ENCODE measurements at places on chromosomes 13 and 19. TPM values are rescaled to one million over a fixed set of nuclear protein-coding genes. Genes with fewer than 3 reads are reported as not detected.

DNA sequence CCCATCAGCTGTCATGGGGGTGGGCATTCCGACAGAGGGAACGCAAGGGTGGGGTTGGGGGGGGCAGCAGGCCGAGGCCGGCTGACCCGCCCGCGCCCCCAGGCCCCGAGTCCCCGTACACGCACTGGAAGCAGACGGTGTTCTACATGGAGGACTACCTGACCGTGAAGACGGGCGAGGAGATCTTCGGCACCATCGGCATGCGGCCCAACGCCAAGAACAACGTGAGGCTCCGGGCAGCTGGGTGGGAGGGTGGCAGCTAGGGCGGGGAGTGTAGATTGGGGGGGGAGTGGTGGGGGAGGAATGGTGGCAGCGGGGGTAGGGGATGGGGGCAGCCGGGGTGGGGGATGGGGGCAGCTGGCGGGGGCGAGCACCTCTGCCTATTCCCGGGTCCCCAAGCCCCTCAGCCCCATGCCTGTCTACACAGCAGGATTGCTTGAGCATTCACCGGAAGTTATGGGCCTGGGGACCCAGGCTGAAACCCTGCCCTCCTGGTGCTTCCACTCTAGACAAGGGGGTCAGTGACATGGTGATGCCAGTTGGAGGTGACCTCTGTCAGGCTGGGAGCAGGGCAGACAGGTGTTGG, 2.8 kb upstream of the ADM5 start:
- H3K27me3 ChIP-seq = peaks cover 1% of the 10 kb centered on the region
- no peak for DNase-seq
- H3K4me1 ChIP-seq = peaks cover 17% of the 10 kb centered on the region
- no peak overlapping the region for H3K27ac ChIP-seq
- no peak overlapping the region for H3K4me3 ChIP-seq

GRCh38 chr19:3931041-3931440, 1.8 kb upstream of the NMRK2 start:
- H3K27ac ChIP-seq = no peak overlapping the region
- DNase-seq = no peak
- H3K4me1 ChIP-seq = no peaks in the 10 kb centered on the region
- H3K27me3 ChIP-seq = peaks cover 2% of the 10 kb centered on the region

DNA sequence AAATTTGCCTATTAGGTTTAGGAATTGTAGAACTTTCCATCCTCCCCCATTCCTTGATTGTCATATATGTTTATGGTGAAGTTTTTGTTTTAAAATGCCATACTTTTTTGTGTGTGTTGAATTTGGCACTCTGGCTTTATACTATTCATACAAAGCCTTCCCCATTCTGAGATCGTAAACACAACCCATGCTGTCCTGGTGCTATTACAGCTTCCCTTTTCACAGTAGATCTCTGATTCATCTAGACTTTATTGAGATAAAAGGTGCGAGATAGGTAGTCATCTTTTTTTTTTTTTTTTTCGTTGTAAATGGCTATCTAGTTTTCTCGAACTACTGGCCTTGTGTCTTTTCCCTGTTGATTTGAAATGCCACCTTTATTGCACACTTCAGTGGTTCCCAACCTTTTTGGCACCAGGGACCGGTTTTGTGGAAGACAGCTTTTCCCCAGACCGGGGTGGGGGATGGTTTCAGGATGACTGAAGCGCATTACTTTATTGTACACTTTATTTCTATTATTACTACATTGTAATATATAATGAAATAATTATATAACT, 94.6 kb downstream of the LRCH1 start:
- no peak overlapping the region for H3K27ac ChIP-seq
- no peak overlapping the region for H3K4me3 ChIP-seq
- no peak for DNase-seq
- H3K27me3 ChIP-seq = no peaks in the 10 kb centered on the region
- no peaks in the 10 kb centered on the region for H3K36me3 ChIP-seq

GRCh38 chr19:917323-918151, at the start of gene KISS1R:
KISS1R (plus strand) TSS chr19:917333; CDS start chr19:917503, 170 bp downstream.
- H3K4me3 ChIP-seq = no peak within 1 kb of the TSS
- peaks cover 56% of the 10 kb centered on the region for H3K4me1 ChIP-seq
- no peaks in the 10 kb centered on the region for H3K27me3 ChIP-seq
- DNase-seq = no peak

DNA sequence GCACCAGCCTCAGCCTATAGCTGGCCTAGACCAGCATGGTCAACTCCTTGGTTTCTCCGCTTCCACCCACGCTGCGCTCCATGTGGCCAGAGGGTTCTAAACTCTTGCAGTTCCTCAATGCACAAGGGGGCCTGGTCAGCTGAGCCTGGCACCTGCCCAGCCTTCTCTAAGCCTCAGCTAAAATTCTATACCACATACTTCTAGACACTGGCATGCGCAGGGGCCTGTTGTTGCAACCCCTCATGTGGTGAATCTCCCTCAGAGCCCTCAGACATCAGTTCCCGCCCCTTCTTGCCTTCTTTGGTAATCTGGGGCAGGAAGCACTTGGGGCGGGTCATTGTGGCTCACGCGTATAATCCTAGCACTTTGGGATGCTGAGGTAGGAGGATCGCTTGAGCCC, 19.7 kb upstream of the LDLR start:
- DNase-seq = no peak
- no peaks in the 10 kb centered on the region for H3K36me3 ChIP-seq
- no peaks in the 10 kb centered on the region for H3K27me3 ChIP-seq

DNA sequence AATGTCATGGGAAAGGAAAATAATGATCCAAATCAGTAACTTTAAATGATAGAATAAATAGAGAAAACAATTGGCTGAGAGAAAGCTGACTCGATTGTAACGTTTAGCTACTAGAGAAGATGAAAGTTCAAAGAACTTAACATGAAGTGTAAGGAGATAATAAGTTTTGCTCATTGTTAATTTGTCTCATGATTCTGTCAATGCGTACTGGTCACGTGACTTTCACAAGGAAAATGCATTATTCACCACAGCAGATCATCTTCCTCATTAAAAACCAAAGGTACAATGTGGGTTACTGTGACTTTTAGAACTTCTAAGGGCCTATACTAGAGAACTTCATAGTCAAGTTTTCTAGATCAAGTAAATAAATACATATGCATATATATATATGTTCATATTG, 1207.2 kb downstream of the EFNB2 start:
- DNase-seq = no peak
- no peaks in the 10 kb centered on the region for H3K27me3 ChIP-seq
- H3K27ac ChIP-seq = no peak overlapping the region
- H3K4me1 ChIP-seq = no peaks in the 10 kb centered on the region

- H3K27me3 ChIP-seq = no peaks in the 10 kb centered on the region
- H3K4me1 ChIP-seq = no peaks in the 10 kb centered on the region
- H3K4me3 ChIP-seq = no peak overlapping the region
- H3K27ac ChIP-seq = no peak overlapping the region
Measured at GRCh38 chr13:32334671-32335070, 19.4 kb downstream of the BRCA2 start.

GRCh38 chr13:28093881-28094280, 6.5 kb downstream of the FLT3 start:
- H3K36me3 ChIP-seq = no peaks in the 10 kb centered on the region
- DNase-seq = no peak
- no peak overlapping the region for H3K4me3 ChIP-seq
- no peaks in the 10 kb centered on the region for H3K4me1 ChIP-seq
- H3K27ac ChIP-seq = no peak overlapping the region
- peaks cover 22% of the 10 kb centered on the region for H3K27me3 ChIP-seq

GRCh38 chr13:28251466-28251865, 113.1 kb downstream of the PAN3 start:
- H3K36me3 ChIP-seq = peaks cover 10% of the 10 kb centered on the region
- H3K27me3 ChIP-seq = no peaks in the 10 kb centered on the region
- no peak overlapping the region for H3K27ac ChIP-seq
- no peak for DNase-seq

DNA sequence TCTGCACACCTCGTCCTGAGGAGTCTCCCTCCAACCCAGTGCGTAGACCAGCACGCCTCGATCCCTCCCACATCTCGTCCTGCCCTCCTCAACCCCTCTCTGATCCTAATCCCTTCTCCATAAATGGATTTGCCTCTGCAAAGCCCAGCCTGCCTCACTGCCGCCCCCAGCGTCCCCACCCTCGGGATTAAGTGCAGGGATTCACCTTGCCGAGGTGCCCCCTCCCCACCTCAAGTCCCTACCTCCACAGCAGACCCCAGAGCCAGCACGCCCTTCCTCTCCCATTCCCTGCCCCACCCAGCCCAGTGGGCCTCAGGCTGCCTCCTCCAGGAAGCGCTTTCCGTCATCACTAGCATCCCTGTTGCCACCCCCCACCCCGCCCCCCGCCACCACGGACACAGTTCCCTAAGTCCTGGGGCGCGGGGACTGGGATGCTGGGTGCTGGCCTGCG, 4.0 kb downstream of the KLF16 start:
- no peak overlapping the region for H3K4me3 ChIP-seq
- H3K4me1 ChIP-seq = peaks cover 80% of the 10 kb centered on the region
- no peak for DNase-seq
- no peaks in the 10 kb centered on the region for H3K36me3 ChIP-seq

DNA sequence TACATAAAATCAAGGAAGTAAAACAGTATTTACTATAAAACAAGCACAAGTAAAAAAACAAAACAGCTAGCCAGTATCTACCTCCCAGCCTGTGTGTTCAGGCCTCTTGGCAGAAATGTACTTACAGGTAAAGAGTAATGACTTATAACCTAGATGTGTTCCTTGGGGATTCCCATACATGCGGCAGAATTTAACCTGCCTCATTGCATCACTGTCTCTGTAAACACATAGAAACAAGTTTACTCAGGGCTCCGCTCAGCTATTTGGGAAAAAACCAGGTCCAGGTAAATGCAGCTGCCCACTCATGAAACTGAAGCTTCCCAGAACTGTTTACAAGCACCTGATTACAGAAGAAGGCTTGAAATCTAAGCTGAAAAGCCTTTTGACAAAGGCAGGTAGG, 50.7 kb upstream of the SERP2 start:
- DNase-seq = no peak
- H3K4me3 ChIP-seq = no peak overlapping the region
- no peak overlapping the region for H3K27ac ChIP-seq
- no peaks in the 10 kb centered on the region for H3K4me1 ChIP-seq

The RFPL4AL1 gene
- not detected for total RNA-seq

The TEX101 gene
- not detected for total RNA-seq

All from CD4-positive, CD25-positive, alpha-beta regulatory T cell (primary cell).